Esophagus squamous epithelium (tissue), 5 donors: ENCODE measurements at places on chromosomes 6 and 20.

DNA sequence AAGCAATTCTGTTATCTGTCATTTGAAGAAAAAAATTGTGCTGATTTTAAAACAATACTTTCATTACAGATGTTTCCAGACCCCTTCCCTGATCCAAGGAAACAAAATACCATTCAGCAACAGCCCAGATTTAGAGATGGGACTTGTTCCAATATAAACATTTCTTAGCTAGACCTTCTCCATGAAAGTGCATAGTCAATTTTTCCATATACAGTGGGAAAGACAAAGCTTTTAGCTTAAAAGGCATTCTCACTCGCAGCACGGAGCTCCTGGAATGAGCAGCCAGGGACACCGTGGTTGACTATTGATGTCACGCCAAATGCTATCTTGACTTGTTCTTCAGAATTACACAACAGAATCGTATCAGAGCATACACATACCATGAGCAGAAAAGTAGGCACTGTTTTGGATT, 21.5 kb downstream of the LAMA4 start:
- no peak for DNase-seq

DNA sequence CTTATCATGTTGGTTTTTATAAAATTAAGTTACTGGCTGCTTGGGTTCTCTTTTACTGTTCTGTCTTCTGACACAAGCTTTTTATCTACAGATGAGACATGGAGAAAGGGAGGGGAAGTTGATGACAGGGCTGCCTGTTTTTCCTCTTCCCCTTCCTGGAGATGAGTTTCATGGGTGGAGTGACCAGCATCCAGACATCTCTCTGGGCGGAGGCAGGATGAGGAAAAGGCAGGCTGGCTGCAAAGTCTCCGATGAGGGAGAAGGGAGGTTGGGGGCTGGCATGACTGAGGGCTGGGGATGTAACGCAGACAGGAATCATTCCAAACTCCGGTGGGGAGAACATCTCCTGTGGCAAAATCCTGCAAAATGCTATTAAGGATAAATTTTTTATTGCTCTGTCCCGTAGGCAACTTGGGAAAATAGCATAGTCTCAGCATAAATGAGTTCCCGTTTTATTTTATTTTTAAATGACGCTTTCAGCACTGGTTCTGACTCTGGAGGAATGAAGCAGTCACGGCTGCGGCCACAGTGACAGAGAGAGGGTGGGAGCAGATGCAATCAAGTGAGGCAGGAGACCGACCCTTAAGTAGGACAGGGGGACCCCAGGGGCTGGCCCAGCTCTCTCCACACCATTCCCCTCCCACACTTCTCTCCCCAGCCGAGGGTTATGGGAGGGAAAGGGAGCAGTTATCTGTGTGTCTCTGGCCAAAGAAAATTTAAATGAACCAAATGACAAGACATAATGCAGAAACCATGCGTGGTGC, 108.8 kb upstream of the PMEPA1 start:
- DNase-seq = no peak

DNA sequence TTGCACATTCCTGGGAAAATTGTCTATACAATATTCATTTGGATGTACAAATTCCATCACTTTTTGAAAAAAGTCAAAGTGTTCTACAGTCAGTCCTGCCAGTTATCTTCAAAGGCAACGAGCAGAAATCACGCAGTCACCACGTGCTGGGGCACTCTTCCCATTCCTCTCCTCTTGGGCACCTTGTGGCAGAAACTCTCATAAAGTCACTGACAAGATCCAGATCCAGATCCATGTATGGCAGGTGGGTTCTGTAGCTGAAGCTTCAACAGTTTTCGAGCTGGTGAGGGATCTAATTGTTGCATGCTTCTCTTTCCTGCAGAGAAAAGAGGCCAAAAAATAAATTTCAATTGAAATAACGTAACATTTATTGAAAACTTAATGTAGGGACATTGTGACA, 6.7 kb upstream of the NDRG3 start:
- no peak for DNase-seq

- no peak for DNase-seq
Measured at GRCh38 chr6:41047745-41048732, 5.0 kb upstream of the APOBEC2 start.

DNA sequence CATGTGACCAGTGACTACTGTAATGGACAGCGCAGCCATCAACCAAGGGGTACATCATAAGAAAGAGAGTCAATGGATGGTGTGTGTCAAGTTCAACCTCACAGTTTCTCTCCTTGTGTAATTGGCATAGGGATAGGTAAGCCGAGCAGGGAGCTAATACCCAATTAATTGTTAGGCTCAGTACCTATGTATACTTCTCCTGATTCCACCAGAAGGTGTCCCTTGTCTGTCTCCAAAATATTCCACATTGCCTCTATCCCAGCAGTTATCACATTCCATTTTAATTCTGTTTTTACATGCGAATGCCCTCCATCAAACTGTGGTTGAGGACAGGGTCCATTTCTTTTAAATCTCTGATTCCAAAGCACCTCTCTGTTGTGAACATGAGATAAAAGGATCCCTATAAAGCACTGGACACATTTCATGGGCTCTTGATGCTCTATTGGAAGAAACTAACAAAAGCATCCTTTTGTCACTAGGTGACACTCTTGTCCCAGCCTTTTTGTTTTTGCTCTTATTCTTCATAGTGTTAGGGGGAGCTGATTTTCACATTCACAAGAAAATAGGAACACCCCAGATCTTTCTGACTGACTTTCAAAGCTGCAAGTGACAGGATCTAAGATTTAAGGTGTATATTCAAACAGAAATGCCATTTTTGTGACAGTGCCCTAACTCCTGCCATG, 38.9 kb downstream of the FBXO9 start:
- DNase-seq = no peak

DNA sequence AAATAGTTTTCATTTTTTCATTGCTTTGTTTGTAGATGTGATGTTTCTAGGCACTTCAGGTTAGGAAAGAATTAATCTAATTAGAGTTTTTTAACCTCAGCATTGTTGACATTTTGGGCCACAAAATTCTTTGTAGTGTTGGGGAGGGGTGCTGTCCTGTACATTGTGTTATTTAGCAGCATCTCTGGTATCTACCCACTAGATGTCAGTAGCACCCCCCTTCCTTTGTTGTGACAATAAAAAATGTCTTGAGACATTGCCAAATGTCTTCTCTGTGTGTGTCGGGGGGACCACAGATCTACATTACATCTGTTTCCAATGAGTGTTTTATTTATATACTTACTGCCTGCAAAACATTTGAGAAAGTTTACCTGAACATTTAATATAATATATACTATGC, 45.6 kb downstream of the EYA4 start:
- no peak for DNase-seq

GRCh38 chr20:15789079-15789478, 784.2 kb downstream of the KIF16B start:
- no peak for DNase-seq

DNA sequence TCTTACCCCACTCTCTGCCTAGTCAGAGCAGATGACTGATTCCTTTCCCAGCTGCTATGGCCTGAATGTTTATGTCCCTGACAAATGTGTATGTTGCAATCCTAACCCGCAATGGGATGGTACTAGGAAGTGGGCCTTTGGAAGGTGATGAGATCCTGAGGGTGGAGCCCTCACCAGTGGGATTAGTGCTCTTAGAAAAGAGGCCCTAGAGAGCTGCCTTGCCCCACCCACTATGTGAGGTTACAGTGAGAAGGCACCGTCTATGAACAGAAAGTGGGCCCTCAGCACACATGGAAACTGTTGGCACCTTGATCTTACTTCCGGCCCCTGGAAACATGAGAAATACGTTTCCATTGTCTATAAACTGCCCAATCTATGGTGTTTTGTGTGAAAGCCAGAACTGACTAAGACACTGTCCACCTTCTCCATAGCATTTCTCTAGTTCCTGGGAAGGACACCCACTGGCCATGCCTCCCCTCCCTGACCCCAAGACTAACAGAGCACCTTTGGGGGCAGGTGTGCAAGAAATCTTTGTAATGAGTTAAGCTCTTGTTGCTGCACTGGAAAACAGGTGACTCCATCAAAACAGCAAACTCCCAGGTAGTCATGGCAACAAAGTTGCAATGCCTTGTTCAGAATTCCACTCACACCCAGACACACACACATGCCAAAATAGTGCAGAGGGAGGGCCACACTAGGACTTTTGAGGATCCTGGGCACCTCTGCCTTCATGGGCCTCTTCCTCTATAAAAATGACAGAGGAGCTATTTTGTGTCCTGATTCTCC, 16.2 kb downstream of the GABRR2 start:
- no peak for DNase-seq

GRCh38 chr6:146650799-146651481, 52.2 kb downstream of the ADGB start:
- no peak for DNase-seq

- no peak for DNase-seq
Measured at GRCh38 chr6:21277601-21278374, 315.8 kb upstream of the SOX4 start.

- DNase-seq = no peak
Measured at GRCh38 chr20:48880981-48881657, 40.4 kb upstream of the ARFGEF2 start.

- no peak for DNase-seq
Measured at GRCh38 chr6:70709826-70710225, 42.1 kb downstream of the SMAP1 start.

DNA sequence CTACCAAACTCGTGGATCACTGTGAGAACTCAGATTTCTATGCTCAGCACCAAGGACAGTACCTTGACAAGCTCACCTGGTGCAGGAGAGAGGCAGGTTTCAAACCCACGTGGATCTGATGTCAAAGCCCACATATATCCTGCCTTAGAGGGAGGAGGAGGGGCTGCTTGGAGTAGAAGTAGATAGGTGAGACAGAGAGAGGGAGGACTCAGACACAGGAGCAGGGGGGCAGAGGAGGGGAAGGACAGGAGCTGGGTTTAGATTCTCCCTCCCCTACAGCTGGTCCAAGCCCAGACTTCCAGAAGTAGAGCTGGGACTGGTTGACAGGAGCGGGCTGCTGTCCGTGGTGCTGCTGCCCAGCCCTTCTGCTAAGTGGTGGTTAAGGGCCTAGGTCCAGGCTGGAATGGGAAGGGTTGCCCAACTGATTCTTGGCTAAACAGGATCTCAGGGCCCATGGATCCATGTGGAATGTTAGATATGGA, 77.5 kb downstream of the CDH22 start:
- DNase-seq = no peak

- no peak for DNase-seq
Measured at GRCh38 chr20:47031821-47032220, 137.2 kb downstream of the EYA2 start.

DNA sequence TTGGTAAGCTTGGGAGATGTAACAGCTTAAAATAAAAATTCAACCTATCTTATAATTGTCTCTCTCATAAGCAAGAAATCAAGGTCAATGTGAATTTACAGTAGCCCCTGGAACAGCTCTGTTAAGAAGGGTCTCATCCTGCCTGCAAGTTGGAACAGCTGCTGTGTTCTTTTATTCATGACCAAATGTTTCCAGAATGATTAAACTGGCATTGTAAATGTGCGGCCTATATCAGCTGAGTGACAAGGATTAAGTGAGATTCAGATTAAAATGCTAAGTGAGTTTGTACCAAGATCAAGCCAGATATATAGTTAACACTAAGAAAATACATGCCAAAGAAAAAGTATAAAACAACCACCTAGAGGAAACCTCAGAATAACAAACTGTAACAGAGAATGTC, 45.3 kb upstream of the NRSN1 start:
- DNase-seq = no peak
